ENCODE measurements at places on chromosomes 7 and 10. TPM values are rescaled to one million over a fixed set of nuclear protein-coding genes. Genes with fewer than 3 reads are reported as not detected.
A peak's percentile ranks its signal among the peaks of the same experiment; 100 is the strongest.

GRCh38 chr7:86898171-86898570, 161.3 kb downstream of the ELAPOR2 start:
- DNase-seq, result no peak

GRCh38 chr7:137585591-137585990, 242.1 kb upstream of the PTN start:
- DNase-seq, result no peak

DNA sequence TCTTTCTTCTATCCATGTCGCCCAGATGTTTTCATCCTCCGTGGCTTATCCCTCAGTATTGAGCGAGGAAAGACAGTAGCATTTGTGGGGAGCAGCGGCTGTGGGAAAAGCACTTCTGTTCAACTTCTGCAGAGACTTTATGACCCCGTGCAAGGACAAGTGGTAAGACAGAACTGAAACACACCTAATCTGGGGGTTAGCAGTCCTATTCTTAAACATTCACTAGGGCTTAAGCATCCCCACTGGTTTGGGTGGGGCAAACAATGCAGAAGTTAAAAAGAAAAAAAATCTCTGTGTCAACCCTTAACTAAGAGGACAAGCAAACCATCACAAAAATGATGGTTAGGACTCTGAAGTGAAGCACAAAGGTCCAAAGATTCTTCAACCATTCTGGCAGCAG, 43.8 kb downstream of the SP8 start:
- no peak for DNase-seq

GRCh38 chr7:73909051-73909941, 48.3 kb downstream of the TMEM270 start:
- DNase-seq, result no peak

DNA sequence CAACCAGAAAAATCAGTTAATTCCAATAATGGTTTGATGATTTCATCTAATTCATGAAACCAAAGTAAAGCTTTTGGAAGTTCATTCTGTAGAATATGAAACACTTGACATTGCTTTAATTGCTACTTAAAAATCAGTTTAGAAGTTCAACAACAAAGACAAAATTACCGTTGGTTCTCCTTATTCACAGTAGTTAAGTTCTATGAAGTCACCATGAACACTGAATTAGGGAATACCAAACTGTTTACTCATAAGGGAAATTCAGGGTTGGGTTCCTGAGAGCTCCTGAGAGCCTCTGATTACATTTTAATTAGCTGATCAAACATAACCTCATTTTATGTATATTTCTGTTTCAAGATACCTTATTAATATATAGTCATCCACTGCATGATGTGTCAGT, 46.2 kb downstream of the ZNF438 start:
- peak; percentile 74 for DNase-seq

DNA sequence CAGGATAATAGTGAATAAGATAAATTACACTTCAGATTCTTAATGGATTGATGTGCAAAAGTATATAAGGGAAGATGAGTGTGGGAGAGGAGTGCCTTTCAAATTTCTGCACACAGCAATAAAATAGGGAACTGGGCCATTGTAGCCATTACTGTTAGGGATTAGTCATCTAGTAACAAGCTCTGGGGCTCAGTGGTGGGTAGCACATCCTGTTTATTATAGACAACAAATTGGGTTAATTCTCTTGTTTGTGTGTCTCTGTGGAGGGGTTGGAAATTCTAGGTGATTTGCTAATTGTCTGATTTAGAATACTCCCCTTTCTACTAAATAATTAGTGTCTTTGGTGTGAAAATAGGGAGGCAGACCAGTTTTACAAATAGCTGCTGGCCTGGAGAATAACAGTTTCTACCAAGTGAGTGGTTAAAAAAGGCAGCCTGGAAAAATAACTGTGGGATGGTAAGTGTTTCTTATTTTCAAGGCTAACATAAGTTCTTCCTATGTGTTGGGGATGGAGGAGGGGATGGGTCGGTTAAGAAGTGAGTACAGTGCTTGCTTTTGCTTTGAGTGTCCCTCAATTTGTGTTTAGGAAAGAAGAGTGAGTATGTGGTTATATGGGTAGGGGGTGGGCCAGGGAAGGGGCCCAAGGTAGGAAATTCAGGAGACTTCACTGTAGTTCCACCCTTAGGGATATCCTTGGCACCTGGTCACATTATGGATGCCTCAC, 43.3 kb upstream of the TMEM248 start:
- no peak for DNase-seq

DNA sequence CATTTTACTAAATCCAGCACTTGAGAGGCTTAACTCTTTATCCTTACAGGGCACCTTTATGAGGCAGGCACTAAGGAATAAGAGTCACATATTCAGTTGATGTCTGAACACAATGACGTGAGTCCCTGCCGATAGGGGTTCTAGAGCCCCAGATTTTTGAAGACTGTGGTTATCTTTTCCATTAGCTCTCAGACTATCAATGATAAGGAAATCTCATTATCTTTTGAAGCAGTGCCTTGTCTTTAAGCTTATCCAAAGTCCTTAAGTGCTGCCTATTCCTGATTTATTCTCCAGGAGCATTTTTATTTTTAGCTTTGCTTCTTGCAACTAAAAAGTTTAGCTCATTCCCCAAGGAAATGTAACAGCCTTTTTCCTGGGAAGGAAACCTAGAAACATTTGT, 444.1 kb upstream of the LRRN3 start:
- DNase-seq, result no peak

- no peak for DNase-seq
Measured at GRCh38 chr7:158082761-158083160, 504.9 kb downstream of the PTPRN2 start.

DNA sequence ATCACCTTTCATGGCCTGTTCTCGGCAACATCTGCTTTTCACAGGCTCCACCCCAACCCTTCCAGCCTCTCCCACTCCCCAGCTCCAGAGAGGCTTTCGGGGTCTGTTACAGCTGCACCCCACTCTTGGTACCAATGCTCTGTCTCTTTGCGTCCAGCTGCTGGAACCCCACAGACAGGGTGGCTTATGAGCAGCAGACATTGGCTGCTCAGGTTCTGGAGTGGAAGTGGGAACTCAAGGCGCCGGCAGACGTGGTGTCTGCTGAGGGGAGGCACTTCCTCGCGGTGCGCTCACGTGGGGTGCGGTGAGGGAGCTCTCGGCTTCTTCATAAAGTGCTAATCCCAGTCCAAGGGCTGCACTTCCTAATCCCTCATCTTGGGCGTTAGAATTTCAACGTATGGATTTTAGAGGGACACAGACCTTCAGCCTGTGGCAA, 185.7 kb downstream of the ELFN1 start:
- no peak for DNase-seq

DNA sequence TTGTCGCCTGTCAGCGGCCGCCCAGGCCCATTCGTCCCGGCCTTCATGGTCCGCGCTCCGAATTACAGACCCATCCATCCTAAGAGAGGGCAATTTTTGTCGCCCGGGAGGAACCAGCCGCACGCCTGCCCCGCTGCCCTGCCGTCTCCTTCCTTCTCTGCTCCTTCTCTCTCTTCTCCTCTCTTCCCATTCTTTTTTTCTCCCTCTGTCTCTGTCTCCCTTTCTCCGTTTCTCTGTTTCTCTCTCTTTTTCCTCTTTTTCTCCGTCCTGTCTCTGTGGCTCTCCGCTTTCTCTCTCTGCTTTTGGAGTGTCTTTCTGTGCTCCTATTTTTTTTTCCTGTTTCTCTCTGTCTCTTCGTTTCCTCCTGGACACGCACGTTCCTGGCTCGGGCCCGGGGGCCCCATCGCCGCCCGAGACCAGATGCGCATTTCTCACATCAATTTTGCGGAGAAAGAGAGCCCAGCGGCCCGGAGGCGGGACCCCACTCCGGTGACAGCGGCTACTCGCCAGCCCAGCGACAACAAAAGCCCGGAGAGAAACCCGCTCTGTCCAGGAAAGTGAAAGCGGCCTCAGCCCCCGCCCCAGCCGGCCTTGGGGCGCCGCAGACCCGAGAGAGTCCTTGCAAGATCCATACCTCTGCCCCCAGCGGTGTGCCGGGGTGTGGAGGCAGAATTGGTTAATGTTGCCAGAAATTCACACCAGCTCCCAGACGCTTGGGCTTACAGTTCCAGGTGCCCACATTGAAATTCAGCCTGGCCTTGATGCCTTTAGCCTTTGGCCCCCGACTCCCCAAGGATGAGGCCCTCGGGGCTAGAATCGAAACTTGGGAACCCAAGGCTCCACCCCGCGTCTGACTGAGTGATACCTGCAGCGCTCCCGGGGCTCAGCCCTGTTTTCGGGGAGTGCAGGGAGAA, 4.1 kb downstream of the LBX1 start:
- DNase-seq, result no peak

GRCh38 chr10:35257057-35257983, 79.0 kb upstream of the CCNY start:
- no peak for DNase-seq

- no peak for DNase-seq
Measured at GRCh38 chr10:36373424-36374096, 731.5 kb upstream of the FZD8 start.

DNA sequence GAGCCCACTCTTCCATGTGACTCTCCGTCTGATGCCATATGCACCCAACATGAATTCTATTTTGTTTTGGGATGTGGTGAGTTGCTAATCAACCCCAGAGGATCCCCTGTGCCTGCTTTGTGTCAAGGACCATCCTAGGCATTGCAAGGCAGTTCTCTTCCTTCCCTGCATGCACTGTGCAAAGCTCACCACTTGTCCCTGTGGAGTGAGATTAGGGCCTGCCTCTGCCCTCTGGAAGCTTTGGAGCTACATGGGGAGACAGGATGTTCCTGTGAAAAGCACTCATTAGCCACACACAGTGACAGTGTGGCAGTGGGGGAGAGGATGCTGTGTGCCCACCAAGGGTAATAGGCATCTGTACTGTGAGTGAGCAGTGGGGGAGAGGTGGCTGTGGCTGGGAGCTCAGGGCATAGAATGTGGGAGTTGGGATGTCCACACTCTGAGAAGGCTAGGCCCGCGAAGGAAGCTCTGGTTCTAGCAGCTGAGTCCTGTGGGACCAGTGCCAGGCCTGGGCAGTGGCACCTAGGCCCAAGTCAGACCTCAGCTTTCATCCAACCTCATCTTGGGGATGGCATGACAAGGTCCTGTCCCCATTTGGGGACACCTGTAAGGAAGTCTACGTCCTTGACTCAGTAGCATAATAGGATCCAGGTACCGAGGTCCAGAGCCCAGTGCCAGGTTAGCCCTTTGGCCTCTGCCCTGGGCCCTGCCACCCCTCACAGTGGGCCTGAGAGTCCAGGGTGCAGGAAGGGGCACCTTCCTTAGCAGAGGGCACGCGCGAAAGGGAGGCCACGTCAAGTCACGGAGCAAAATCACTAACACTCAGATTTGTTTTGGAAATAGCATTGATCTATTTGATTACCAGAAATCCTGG, 6.6 kb downstream of the ADRA2A start:
- DNase-seq, result no peak

- DNase-seq, result no peak
Measured at GRCh38 chr7:157807510-157807909, 470.7 kb downstream of the DNAJB6 start.

GRCh38 chr7:100629117-100629716, 12.1 kb downstream of the TFR2 start:
- DNase-seq, result no peak

DNA sequence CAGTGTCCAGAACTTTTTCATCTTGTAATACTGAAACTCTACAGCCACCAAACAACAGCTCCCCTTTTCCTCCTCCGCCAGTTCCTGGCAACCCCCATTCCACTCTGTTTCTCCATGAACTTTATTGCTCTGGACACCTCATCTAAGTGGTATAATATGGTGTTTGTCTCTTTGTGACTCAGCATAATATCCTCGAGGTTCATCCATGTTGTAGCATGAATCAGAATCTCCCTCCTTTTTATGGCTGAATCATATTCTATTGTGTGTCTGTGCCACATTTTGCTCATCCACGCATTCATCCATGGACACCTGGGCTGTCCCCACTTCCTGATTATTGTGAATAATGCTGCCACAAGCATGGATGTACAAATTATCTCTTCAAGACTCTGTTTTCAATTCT, 124.4 kb upstream of the FGFR2 start:
- no peak for DNase-seq

- DNase-seq, result no peak
Measured at GRCh38 chr7:53022893-53023292, 12.5 kb upstream of the POM121L12 start.

DNA sequence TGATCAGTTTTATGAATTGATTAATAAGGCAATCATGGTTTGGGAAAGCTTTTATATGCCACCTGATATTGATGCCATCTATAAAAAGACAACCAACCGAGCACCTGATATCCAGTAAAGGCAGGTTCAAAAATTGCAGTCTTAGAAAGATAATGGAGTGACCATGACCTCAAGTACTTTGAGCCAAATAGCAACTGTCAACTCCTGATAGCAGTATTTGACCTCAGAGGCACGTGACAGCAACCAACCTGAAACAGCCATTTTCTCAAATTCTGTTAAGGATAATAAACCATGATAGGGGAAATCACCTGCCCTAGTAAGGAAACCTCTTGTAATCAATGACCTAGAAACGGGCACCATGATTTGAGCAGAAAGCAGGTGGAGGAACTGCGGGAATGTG, 77.1 kb upstream of the NFE2L3 start:
- no peak for DNase-seq

DNA sequence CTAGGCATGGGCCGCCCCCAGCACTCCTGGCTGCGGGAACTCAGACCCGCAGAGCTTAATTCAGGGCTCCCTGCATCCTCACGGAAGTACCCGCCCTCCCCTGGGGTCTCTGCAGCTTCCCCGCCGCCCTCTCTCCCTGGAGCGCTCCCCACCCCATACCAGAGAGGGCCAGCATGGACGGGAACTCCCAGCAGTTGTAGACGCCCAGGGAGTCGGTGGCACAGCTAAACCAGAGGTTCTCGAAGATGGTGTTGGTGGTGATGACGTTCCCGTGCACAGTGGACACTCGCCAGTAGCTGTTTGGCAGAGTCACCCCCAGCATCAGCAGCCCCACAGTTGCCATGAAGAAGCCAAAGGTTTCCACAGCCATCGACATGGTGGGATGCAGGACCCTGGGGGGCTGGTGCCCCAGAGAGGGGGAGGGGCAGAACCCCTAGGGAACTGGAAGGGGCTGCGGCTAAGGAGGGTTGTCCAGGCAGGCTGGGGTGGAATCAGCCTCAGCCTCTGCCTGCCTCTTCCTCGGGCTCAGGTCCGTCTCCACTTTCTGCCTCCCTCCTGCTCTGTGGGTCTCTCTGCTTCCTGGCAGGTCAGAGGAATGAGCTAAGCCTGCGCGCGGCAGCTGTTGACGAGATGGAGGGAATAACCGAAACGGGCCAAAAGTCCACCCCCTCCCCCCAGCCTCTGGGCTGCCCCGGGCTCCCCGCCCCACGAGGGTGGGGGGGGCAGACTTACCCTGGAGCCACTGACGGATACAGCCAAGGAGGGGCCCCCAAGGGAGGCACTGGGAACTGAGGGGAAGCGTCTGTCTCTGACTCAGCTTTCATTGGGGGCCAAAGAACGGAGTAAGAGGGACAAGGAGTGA, at the start of gene CLDN15:
Gene CLDN15, minus strand, starts transcription at position 597 of the 862 bp plus-strand sequence. Its CDS starts 221 bp downstream, at position 376.
- peak; percentile 51 for DNase-seq

Gene EGFR
- 4.1 TPM for total RNA-seq

Gene TRIM73
- 1.2 TPM for total RNA-seq

Gene ETV1
- total RNA-seq, result 18.7 TPM

Gene ZP3
- 0.32 TPM for total RNA-seq

Gene HTR5A
- not detected for total RNA-seq

Gene CALHM3
- not detected for total RNA-seq

Gene GARIN1A
- total RNA-seq, result 3.6 TPM

Gene OR6B1
- not detected for total RNA-seq

Gene RHOBTB1
- 31.3 TPM for total RNA-seq

Gene PON3
- 3.4 TPM for total RNA-seq

Gene GHRHR
- not detected for total RNA-seq

Gene CPXM2
- total RNA-seq, result 0.42 TPM

Gene ARHGEF5
- total RNA-seq, result 0.88 TPM

Gene TMEM72
- not detected for total RNA-seq

Gene GCK
- total RNA-seq, result 0.51 TPM
